ENCODE measurements at places on chromosomes 3 and 15. TPM values are rescaled to one million over a fixed set of nuclear protein-coding genes. Genes with fewer than 3 reads are reported as not detected.
A peak's percentile ranks its signal among the peaks of the same experiment; 100 is the strongest.

Gene YEATS2
- total RNA-seq: 7.0 TPM

DNA sequence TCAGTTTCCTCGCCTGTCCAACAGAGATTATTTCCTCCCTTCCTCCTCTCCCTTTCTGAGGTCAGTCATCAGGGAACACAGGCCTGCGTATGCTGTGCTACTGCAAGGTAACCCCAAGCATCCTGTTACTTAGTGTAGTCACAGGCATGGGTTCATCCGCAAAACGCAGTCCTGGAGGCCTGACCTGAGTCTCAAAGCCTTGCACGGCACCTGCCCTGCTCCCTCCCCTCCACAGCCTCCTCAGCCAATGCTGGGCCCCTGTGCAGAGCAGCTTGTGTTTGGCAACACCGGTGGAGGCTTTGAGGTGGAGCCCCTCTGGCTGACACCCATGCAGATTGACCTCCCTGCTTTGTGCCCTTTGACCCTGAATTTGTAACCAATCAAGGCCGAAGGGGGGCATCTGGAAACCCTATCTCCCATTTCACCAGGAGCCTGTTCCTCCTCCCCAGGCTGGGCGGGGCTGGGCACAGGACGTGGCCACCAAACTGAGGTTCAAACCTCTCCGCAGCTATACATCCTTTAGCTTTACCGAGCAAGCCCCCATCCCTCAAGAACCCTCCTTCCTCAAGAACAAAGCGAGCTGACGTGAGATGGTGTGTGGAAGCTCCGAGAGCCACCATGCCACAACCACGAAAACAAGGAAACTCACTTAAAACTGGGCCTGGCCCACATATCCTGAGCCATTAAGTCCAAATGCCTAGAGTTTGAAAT, 21.5 kb downstream of the TKT start:
- DNase-seq: no peak

Gene COL8A1
- total RNA-seq: 0.51 TPM

Gene CMTM8
- 15.2 TPM for total RNA-seq

- no peak for DNase-seq
Measured at GRCh38 chr3:88997260-88997659, 110.2 kb upstream of the EPHA3 start.

Gene SCG5
- 47.9 TPM for total RNA-seq

- peak; percentile 82 for DNase-seq
Measured at GRCh38 chr3:129316248-129317013, 37.8 kb downstream of the HMCES start.

Gene GTF2E1
- 9.1 TPM for total RNA-seq

GRCh38 chr3:108548886-108549285, 38.5 kb upstream of the MYH15 start:
- DNase-seq: no peak

Gene CRABP1
- not detected for total RNA-seq
